Omental fat pad (tissue), 4 donors: ENCODE measurements at places on chromosomes 4 and X.

DNA sequence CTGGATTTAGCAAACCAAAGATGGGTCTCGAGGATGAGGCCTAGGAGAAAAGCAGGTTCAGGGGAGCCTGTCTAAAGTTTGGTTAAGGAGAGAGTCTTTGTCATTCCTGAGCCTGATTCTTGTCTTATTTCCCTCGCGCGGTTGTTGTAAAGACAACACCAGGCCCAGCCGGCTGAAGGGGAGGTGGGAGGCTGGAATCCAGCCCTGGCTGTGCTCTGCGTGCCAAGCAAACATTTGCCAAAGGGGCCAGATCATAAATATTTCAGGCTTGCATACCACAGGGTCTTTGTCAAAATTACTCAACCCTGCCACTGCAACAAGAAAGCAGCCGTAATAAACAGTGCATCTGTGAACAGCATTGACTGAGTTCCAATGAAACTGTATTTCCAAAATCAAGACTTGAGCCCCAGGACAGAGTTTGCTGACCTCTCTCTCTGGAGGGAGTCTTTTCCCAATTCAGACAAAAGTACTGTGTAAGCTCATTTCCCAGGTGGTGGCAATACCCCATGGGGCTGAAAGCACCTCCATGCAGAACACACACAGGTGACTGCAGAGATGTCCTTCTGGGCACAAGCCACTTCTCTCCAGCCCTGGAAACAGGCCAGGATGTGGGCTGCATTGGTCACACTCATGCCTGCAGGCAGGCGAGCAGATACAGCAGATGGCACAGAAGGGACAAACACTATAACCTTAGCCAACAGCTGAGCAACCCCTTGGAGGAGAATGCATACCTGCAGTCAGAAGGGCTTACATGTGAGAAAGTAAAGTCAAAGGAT lies 320.3 kb downstream of the STK32B start:
- DNase-seq = no peak

- DNase-seq = no peak
Observed at GRCh38 chr4:120749445-120750151, 172.9 kb downstream of the PRDM5 start.

DNA sequence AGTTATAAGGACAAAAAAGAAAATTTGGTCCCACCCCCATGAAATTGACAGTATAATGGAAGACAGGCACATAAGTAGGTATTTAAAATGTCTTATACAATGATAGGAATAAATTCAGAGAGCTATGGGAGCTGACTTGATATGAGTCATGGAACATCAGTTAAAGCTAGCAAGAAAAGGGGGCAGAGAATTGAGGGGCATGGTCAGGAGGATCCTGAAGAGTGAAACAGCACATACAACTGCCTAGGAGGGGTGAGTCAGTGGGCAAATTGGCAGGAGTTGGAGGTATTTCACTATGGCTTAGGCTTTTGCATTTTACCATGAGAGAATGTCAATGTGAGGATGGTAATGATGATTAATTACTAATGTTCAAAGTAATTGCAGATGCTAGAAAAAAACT lies 95.4 kb upstream of the BANK1 start:
- no peak for DNase-seq

- DNase-seq = no peak
Observed at GRCh38 chr4:8275548-8275910, 6.0 kb downstream of the HTRA3 start.

DNA sequence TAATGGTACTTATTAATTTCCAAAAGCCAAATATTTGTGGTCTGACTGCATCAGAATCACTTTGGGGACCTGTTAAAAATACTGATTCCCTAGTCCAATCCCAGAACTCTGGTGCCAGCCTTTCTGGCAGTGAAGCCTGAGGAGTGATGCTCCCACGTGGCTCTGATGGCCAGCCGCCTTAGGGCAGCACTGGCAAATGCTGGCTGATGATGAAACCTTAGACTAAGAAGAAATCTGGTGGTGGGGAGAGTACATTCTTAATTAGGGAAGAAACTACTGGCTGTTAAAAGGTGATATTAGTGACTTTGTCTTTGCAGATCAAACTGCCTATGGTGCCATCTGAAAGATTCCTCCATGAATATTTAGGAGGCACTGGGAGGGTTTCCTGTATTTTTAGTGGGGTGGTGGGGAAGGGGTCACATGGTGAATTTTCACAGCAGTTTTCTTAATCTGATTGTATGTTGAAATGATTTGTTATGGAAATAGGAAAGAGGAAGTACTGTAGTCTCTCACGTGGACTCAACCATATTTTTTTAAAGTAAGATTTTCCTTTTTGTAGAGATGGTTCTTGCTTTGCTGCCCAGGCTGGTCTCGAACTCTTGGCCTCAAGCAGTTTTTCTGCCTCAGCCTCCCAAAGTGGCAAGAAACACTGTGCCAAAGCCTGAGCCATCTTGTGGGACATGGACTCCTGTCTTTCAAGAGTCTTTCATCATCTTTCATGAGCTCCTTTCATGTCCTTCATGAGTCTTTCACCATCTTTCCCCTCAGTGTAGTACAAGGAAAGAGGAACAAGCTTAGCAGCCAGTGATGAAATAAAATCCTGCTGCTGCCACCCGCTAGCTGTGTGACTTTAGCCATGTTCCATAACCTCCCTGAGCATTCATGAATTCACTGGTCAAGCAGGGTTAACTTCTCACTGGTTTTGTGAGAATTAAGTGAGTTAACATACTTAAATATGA lies 90.8 kb downstream of the ZNF330 start:
- no peak for DNase-seq
